ENCODE measurements at places on chromosomes 2 and 18. TPM values are rescaled to one million over a fixed set of nuclear protein-coding genes. Genes with fewer than 3 reads are reported as not detected.

The EVA1A gene
- total RNA-seq, result 4.0 TPM

The FOXD4L1 gene
- not detected for total RNA-seq

The DSC3 gene
- not detected for total RNA-seq

- H3K27ac ChIP-seq, result peak overlapping the region; percentile 56
- no peak overlapping the region for H3K4me3 ChIP-seq
- no peaks in the 10 kb centered on the region for H3K27me3 ChIP-seq
- peak; percentile 62 for DNase-seq
These were observed 373.8 kb upstream of the SYT4 start for GRCh38 chr18:43651057-43651456.

DNA sequence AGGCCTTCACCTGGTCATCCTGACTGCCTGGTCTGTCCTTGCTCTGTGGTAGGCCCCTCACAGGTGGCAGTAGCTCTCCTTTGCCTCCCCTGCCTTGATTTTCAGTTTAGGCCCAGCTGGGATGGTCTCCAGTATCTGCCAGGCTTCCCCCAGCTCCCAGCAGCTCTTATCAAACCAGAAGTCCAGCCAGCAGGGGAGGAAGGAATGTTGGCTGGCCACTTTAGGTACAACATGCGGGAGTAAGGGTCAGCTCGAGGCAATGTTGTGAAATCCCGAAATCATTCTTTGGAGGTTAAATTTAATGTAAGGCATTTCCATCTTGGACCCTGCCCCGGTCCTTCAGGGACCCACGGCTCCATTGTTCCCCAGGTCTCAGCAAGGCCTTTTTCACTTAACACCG, 16.8 kb downstream of the ATP6V1C2 start:
- H3K4me3 ChIP-seq, result no peak overlapping the region
- H3K27me3 ChIP-seq, result no peaks in the 10 kb centered on the region
- no peaks in the 10 kb centered on the region for H3K4me1 ChIP-seq
- H3K36me3 ChIP-seq, result no peaks in the 10 kb centered on the region
- no peak overlapping the region for H3K27ac ChIP-seq

GRCh38 chr2:59012234-59012633, 771.1 kb upstream of the FANCL start:
- no peak overlapping the region for H3K27ac ChIP-seq
- H3K4me3 ChIP-seq, result no peak overlapping the region
- no peaks in the 10 kb centered on the region for H3K4me1 ChIP-seq
- no peaks in the 10 kb centered on the region for H3K27me3 ChIP-seq
- no peak for DNase-seq

DNA sequence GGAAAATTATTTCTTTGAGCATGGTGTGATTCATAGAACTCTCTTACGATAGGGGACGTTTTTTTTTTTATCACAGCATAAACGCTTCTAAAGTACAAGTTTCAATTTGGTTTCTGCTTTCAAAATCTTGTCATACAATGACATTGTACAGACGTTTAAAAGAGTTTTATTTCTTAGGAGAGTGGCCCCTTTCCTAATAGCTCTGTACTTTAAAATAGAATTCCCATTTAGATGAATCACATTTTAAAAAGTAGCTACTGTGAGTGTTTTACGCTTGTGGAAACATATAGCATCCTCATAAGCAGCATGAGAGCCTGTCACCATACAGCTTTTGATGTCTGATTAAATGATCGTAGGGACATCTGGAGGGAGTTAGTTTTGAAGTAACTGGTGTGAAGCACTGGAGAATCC, 510.9 kb downstream of the PARD3B start:
- H3K36me3 ChIP-seq, result no peaks in the 10 kb centered on the region
- no peak overlapping the region for H3K4me3 ChIP-seq
- H3K27me3 ChIP-seq, result no peaks in the 10 kb centered on the region

DNA sequence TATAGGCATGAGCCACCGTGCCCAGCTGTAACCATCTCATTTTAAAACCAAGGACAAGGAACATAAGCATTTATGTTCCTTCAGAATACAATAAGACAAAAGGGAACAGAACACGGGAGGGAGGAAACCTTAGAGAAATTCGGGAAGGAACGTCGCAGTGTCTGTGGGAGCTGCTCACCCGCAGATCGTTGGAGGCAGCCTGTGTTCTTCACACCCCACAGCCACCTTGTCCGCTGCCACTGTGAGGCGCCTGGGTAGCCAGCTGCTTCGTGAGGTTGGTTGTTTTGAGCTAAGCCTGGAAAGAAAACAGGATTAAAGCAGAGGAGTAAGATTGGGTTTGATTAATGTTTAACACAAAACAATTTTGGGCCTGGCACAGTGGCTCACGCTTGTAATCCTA, 250.0 kb downstream of the FHOD3 start:
- no peak for DNase-seq
- no peak overlapping the region for H3K4me3 ChIP-seq
- no peak overlapping the region for H3K27ac ChIP-seq
- no peaks in the 10 kb centered on the region for H3K27me3 ChIP-seq
- no peaks in the 10 kb centered on the region for H3K4me1 ChIP-seq
- H3K36me3 ChIP-seq, result no peaks in the 10 kb centered on the region

DNA sequence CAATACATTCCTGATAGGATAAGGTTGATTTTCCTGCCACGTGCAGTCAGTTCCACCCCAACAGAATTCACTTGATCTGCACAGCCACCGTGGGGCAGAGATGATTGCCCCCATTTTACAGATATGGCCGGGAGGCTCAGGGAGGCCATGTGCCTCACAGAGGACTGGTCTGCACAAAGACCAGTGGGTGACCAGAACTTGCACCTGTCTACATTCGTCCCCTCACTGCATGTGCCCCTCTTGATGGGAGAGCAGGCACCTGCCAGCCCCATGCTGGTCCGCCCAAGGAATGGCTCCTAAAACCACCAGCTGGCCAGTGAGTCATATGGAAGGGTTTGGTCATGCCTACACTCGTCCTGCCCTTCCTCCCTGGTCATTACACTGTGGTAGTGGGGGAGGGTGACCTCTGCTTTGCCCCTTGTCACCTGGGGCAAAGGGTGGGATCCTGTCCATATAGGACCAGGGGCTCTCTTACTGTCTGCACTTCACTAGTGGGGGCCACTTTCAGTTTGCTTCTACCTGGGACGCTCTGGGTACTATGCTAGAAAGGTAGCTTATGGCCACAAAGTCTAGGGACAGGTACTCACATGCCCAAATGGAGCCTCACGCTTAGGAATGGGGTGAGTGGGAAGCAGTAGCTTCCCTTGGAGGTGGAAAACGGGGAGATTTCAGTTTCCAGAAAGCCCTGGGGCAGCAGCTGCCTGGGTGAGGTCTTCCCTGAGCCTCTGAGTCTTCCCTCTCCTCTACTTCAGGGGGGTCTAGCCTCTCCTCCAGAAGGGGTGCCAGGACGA, 14.7 kb downstream of the RRM2 start:
- H3K27me3 ChIP-seq, result no peaks in the 10 kb centered on the region
- no peaks in the 10 kb centered on the region for H3K4me1 ChIP-seq
- DNase-seq, result no peak
- H3K36me3 ChIP-seq, result no peaks in the 10 kb centered on the region
